ENCODE measurements at places on chromosomes 4 and X.
A peak's percentile ranks its signal among the peaks of the same experiment; 100 is the strongest.

DNA sequence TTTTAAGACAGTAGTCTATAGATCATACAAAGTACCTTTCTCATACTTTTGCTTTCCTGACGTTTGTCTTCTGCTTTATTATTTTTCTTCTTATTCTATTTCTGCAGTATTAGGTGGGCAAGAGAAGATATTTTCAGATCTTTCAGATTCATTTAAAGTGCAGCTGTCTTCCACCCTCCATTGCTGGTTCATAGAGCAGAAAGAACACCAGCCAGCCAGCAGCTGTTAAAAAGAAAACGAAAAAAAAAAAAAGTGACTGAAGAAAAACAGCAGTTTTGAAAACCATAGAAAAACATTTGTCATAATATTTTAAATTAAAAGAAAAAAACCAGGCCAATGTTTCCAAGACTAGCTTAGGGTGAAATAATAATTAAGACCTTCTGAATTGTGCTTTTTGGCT is 42.9 kb downstream of the SMAD1 start:
- DNase-seq = no peak

GRCh38 chrX:13377550-13377934 is 57.7 kb upstream of the ATXN3L start:
- no peak for DNase-seq

DNA sequence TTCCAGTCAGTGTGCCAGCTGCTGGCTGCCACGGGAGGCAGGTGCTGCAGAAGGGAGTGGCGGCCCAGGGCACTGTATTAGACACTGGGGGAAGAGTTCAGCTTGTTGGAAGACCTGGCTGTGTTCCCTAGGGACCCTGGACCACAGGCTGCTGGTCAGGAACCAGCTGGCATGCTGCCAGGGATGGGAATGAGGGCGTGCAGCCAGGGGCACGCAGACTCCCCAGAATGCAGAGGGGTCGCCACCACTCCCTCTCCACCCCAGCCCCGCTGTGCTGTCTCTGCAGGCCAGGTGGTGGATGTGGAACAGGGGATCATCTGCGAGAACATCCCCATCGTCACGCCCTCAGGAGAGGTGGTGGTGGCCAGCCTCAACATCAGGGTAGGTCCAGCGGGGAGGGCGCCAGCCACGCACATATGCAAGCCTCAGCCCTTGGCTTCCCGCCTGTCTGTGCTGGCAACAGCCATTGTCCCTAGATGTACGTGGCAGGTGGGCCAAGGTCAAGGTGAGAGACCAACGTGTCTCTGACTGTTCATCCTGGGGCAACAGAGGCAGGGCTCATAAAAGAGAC is 12.3 kb downstream of the ABCD1 start:
- no peak for DNase-seq

GRCh38 chr4:111961809-111962208 is 183.4 kb upstream of the FAM241A start:
- DNase-seq = no peak

- no peak for DNase-seq
Observed at GRCh38 chr4:185912779-185913178, 100.8 kb upstream of the SORBS2 start.

DNA sequence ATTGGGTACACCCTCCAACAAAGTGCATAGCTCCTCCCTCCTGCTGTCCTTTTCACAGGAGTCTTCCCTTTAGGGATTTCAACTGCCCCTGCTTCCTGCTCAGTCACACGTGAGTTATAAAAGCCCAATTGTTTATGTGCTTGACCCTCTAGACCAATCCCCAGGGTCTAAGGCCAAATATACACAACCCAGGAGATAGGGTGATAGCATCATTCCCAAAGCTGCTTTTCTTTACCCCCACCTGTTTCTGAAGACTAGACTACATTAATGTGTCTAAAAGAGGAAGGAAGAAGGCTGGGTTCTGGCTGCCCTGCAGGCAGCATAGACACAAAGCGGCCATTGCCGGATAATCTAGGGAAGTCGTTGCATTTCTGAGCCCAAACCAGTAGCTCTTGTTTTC is 526.7 kb upstream of the FRG1 start:
- DNase-seq = no peak

GRCh38 chrX:108494406-108495090 is 54.9 kb downstream of the COL4A5 start:
- DNase-seq = no peak

- DNase-seq = no peak
Observed at GRCh38 chr4:89067417-89067816, 10.4 kb upstream of the FAM13A start.

DNA sequence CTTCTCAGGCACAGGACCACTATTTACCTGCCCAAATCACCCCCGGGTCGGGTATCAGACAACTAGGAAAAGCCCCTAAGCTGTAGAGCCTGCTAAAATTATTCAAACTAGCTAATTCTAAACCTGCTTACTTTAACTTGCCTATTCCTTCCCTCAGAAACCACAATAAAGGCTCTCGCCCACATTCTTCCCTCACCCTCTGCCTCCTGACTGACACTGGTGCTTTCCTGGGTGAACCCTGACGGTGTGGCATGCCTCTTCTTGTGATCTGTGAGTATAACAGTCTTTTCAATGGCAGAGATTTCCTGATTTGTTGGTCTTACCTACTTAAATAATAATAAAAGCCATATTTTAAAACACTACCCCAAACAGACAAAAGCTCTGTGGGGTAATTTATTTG is 242.1 kb upstream of the ZCCHC13 start:
- DNase-seq = no peak

DNA sequence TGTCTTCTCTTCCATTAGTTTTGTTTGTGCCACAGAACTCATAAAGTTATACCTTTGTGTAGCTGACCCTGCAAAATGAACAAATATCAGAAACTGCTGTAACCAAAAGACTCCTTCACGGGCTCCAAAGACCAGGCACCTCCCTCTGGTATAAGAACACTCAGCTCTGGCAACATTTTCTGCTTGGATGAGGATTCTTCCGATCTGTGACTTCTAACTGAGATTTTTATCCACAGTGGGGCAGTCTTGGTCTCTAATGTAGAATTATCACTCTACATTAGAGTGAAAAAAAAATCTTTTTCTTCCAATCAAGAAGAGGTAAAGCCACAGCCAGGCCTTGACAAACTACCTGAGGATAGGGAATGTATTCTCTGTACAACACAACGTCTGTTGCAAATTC is 38.5 kb upstream of the PRSS48 start:
- DNase-seq = no peak

GRCh38 chr4:141458501-141458900 is 177.9 kb upstream of the IL15 start:
- no peak for DNase-seq

DNA sequence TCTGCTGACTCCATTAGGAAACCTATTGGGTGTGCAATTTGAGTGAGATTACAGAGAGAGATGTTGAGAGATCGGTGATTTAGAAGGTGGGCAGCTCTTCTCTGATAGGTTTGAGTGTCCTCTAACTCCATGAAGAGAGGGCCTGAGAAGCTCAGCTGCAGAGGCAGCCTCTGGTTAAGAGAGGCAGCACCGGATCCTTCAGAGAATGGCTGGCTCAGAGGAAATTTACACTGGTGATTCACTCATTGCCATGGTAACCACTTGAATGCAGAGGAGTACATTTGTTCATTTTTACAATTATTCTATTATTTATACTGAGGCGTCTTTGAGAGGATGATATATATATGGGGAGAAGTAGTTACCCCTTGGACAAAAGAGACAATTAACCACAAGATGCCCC is 171.7 kb downstream of the PDGFRA start:
- peak; percentile 74 for DNase-seq

DNA sequence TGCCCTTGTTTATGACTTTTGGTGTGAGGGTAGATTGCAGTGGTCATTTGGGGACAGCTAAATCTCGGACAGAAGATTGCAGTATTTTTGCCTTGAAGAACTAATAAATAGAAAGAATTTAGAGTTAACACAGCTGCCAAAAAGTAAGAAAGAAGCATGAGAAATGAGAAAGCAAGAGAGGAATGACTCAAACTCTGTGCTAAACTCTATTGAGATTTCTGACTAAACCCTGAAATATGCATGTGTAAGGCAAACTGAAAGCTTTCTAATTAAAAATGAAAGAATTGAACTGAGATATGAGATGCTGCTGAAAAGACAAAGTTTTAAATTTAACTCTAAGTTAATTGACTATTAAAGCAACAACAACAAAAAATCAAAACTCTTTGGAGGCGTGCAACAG is 791.3 kb downstream of the RAB28 start:
- no peak for DNase-seq

DNA sequence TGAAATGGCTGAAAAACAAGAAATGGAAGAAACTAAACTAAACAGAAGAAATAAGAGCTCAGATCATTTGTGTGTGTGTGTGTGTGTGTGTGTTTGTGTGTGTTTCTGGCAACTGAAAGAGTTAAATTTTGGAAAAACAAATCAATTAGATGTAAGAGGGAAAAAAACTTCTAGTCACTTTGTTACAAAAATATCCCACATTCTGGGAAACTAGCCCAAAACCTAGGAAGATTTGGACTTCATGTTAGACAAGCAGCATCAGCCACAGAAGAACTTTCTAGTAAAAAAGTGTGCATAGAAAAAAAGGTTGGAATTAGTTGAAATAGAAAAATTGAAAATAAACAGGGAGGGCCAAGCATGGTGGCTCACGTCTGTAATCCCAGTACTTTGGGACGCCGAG is 111.6 kb upstream of the PRKG2 start:
- DNase-seq = no peak

GRCh38 chrX:46408553-46409407 is 136.4 kb downstream of the ZNF674 start:
- DNase-seq = peak; percentile 35
